Body of pancreas (tissue), 4 donors: ENCODE measurements at places on chromosomes 4 and X.
A peak's percentile ranks its signal among the peaks of the same experiment; 100 is the strongest.

DNA sequence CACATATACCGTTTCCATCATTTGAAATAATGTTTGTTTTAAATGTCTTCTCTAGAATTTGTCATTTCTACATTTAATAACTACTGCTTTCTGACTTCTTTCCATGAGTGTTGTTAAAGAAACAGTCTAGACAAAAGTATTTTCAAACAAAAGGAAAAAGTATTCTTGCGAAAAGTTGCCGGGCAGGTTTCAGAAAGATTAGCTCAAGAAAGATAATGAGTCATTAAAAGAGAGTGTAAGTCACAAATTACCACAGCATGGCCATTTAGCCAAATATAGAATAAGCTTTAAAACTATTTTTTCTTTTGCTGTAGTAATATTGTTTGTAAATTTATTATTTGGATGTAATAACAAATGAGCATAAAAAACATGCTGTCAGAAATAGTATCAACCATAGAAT lies 493.0 kb downstream of the TLL1 start:
- no peak for DNase-seq

- no peak for DNase-seq
These were observed 43.0 kb downstream of the EIF2S3 start for GRCh38 chrX:24097741-24098260.

- no peak for DNase-seq
These were observed 173.7 kb upstream of the FAT4 start for GRCh38 chr4:125140966-125141495.

DNA sequence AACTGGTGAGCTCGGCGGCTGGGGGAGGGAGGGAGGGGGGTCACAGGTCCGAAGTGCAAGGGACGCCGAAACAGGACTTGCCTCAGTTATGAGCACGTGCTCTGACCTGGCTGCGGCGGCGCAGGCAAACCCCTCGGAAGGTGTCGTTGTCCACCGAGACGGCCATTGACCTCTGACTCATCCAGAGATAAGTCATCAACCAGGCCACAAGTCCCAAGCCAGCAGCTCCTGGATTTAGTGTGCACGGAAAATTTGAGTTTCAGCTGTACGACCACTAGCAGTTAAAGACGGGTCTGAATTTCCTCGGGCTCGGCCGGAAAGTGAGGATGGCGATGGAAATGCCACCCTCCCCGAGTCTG lies 674 bp downstream of the SH3D19 start:
- peak; percentile 69 for DNase-seq

- DNase-seq = no peak
These were observed 5.2 kb downstream of the HTT start for GRCh38 chr4:3079694-3080123.

DNA sequence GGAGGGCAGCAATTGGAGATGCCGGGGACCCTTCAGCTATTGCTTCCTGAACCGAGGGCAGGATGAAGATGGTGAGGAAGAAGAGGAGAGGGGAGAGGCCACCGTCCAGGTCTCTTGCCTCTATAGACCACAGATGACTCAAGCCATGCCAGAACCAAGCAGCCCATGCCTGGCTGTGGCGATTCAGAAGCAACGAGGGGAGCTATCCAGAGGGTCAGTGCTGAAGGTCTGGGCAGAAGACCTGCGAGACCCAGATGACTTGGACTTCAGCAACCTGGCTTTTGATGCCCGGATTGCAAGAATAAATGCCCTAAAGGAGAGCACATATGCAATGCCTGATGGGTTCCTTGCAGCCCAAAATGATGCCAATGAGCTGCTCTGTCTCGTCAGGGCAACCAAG lies 70.2 kb upstream of the PRPS2 start:
- DNase-seq = no peak

- no peak for DNase-seq
These were observed 12.4 kb upstream of the PACRGL start for GRCh38 chr4:20687864-20688263.

GRCh38 chrX:123859846-123860838 lies at the start of gene XIAP:
Gene XIAP, plus strand, starts transcription at chrX:123860053. Its CDS starts 25,610 bp downstream, at chrX:123885663.
- peak; percentile 82 for DNase-seq

GRCh38 chrX:111244235-111244750 lies 26.0 kb downstream of the CAPN6 start:
- no peak for DNase-seq

DNA sequence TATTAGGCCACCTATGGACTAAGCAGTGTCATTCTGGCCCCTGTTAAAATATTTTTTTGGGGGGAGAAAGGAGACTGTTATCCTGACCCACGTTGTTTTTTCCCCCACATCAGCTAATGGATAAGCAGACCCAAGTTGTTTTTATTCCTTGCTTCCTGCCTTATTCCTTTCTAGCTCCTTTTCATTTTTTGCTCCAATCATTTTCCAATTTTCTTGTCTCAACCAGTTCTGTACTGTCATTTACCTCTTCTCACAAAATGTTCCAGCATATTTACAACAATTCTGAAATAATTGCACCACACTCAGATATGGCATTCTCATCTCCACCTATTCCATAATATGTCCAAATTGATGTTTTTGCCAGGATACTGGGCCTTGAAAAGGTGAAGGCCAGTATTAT lies 150.3 kb downstream of the NEXMIF start:
- DNase-seq = no peak

- no peak for DNase-seq
These were observed 3.8 kb upstream of the TBC1D14 start for GRCh38 chr4:6905516-6906445.

GRCh38 chr4:17060230-17060629 lies 161.8 kb upstream of the LDB2 start:
- no peak for DNase-seq

DNA sequence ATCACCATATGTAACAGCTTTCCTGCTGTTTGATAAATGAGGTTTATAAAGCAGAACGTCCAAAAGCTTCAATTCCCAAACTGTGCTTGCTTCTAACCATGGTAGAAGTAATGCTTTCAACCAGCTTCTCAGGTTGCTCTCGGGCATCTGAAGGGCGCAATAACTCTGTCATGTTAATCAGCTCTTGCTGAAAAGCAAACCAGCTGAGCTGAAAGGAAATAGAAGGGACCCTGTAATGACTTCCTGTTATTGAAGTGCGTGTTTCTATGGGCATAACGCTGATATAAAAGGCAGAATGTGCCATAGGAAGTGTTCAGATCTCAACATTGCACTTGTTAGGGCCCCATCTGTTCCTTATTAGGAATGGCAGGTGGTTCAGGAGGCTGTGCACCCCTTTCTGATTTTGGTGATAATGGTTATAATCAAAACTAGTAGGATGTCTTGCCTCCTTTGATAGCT lies 21.2 kb downstream of the HERC3 start:
- no peak for DNase-seq
